Activated CD8-positive, alpha-beta memory T cell treated with anti-CD3 and anti-CD28 coated beads for 4 hours (primary cell): ENCODE measurements at places on chromosomes 6 and 20.

DNA sequence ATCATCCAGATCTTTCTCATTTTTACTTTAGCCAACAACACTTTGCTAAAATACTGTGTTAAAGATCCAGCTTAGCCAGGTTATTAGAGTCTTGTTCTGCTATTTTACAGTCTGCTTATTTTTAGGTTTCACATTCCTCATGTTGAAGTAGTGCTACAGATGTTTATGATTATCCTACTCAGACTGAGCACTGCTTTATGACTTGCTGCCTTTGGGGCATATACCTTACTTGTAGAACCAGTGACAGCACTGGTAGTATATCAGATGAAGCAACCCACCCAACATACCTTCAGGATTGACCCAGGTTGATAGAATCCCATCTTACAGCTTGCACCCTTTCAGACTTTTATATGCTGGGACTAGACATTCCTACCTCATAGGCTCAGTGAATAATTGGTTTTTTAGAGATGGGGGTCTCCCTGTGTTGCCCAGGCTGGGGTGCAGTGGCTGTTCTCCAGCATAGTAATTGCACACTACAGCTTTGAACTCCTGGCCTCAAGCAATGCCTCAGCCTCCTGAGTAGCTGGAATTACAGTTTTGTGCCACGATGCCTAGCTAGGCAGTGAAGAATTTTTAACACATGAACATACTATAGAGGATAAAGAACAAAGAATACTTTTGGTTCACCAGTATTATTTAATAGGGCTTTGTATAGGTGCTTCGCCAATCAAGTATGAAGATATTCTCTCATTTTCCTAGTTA is 63.8 kb upstream of the DYNLRB1 start:
- DNase-seq = no peak

- DNase-seq = no peak
Observed at GRCh38 chr6:147983581-147984366, 358.9 kb upstream of the SASH1 start.

GRCh38 chr6:42338744-42339222 is 112.9 kb downstream of the TRERF1 start:
- no peak for DNase-seq

DNA sequence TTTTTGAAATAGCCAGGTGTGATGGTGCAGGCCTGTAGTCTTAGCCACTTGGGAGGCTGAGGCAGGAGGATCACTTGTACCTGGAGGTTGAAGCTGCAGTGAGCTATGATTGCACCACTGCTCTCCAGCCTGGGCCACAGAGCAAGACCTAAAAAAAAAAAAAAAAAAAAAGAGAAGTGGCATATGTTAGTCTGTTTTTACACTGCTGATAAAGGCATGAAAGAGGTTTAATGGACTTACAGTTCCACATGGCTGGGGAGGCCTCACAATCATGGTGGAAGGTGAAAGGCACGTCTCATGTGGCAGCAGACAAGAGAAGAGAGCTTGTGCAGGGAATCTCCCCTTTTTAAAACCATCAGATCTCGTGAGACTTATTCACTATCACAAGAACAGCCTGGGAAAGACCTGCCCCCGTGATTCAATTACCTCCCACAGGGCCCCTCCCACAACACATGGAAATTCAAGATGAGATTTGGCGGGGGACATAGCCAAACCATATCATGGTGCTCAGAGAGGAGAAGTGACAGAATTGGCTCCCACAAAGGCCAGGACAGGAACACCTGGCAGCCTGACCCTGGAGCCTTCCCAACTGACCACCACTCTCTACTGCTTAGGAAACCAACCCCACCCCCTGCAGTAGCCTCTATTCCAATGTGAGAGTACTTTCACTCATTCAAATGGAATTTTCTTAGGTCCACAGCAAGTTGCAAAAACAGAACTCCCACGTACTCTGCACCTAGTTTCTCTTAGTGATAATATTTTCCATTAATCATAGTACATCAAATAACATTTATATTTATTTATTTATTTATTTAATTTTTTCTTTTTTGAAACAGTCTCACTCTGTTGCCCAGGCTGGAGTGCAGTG is 29.8 kb downstream of the ARHGAP40 start:
- DNase-seq = no peak

GRCh38 chr20:49245921-49246740 is 26.9 kb downstream of the DDX27 start:
- no peak for DNase-seq

GRCh38 chr20:15889061-15889460 is 684.2 kb downstream of the KIF16B start:
- DNase-seq = no peak
